ENCODE measurements at places on chromosomes 2 and 18.

- no peak for DNase-seq
Observed at GRCh38 chr18:71079606-71080005, 790.8 kb downstream of the SOCS6 start.

- DNase-seq, result peak; percentile 82
Observed at GRCh38 chr2:28665041-28665704, 86.5 kb upstream of the PPP1CB start.

DNA sequence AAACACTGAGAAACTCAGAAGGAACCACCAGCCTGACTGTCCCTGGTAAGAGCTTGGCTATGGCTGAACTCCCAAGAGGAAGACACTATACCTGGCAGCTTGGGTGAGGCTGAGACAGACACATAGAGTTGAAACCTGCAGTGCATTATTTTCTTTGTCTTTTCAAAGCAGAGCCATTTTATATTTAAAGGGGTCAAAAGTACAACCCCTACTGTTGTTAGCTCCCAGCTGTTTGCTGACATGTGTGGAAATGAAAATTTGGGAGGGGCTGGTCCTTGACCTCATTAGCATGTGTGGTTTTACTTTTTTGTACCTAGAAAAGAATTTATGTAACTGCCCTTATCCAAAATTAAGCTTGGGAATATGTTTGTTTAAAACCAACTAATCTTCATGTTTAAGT is 309.0 kb downstream of the RPRM start:
- no peak for DNase-seq

GRCh38 chr2:220226076-220226475 is 598.6 kb downstream of the SLC4A3 start:
- DNase-seq, result peak; percentile 6

- peak; percentile 82 for DNase-seq
Observed at GRCh38 chr2:220076734-220077133, 449.3 kb downstream of the SLC4A3 start.

DNA sequence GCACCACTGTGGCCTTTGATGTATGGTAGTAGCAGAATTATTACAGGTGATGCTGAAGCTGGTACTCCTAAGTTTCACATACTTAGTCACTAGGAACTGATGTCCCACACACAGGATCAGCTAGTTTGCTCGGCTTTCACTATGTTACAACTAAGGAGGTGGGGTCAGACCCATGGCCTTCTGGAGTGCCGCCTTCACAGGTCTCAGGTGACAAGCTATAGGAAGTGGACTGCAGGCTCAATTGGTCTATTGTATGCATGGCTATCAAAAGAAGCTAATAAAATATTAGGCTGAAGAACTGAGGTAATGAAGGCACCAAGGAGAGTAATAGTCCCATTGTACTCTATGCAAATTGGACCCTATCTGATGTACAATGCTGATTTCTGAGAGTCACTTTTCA is 170.6 kb downstream of the DLGAP1 start:
- no peak for DNase-seq

DNA sequence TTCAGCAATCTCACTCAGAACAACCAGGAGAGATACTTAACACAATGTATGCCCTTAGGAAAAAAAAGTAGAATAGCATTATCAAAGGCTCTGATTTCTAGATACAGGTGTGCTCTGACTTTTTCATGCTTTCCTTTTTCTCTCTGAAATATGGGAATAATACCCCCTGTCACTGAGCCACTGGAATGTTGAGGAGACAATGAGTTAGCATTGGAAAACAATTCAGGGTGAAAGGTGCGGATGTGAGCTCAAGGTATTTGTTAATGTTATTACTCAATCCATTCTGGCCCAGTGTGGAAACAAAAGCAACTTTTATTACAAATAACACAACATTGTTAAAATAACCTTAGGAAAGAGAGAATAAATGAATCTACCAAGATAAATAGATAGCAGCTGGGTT is 228.0 kb downstream of the IKZF2 start:
- no peak for DNase-seq

DNA sequence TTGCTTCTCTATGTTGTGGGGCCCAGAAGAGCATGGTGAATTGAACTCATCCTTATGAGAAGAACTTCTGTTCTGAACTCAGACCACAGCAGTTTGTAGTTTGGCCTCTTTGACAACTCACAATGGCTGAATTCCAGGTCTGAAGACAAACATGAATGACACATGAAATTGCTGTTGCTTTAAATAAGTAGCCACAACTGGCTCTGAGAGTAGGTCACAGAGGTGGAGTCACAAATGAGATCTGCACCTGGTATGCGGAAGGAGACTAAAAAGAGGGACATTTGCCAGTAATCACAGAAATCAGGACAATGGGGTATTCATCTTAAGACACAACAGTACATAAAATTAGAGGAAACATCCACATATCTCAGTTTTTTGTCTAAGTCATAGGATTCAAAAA is 290.3 kb upstream of the MMADHC start:
- DNase-seq, result peak; percentile 41

- DNase-seq, result no peak
Observed at GRCh38 chr18:31490387-31490786, 7.6 kb upstream of the DSG2 start.

- DNase-seq, result peak; percentile 45
Observed at GRCh38 chr2:176104316-176105077, 2.6 kb upstream of the HOXD11 start.

GRCh38 chr2:96145036-96145847 is at the start of gene DUSP2:
Gene DUSP2 (minus strand): TSS chr2:96145440. CDS start chr2:96145354, 86 bp downstream.
- DNase-seq, result peak; percentile 47

GRCh38 chr2:174333017-174333371 is 1.8 kb upstream of the SP9 start:
- no peak for DNase-seq

GRCh38 chr2:120945091-120945490 is 209.4 kb downstream of the GLI2 start:
- no peak for DNase-seq

DNA sequence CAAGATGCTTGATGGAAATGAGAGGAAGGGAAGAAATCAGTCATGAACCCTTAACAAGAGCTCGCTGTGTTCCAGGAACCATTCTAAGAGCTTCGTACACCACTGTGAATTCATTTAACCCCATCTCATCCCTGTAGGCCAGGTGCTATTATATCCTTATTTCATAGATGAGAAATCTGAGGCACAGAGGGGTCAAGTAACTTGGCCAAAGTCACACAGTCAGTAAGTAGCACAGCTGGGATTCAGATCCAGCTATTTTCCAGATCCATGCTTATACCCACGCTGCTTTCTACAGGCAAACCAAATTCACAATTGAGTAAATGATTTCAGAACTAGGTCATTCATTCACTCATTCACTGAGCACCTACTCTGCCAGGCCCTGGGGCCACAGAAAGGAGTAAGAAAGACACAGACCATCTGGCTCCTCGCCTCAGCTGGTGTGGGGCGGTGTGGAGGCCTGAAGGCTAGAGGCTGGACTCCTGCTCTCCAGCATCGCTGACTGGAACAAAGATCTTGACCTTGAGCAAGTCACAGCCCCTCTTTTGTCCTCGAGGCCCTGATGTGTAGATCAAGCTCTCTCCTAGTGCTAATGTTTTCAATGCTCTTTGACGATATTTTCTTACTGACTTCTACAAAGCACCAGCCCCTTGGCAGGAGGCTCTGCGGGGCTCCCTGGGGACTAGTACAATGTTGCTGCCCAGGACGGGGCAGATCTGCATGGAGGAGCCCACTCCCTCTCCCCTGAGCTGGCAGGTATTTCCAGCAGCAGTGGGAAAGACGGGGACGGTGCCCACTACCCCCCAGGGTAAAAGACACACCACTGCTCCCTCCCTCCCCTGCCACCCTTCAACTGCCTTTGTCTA is 26.5 kb downstream of the STEAP3 start:
- no peak for DNase-seq

DNA sequence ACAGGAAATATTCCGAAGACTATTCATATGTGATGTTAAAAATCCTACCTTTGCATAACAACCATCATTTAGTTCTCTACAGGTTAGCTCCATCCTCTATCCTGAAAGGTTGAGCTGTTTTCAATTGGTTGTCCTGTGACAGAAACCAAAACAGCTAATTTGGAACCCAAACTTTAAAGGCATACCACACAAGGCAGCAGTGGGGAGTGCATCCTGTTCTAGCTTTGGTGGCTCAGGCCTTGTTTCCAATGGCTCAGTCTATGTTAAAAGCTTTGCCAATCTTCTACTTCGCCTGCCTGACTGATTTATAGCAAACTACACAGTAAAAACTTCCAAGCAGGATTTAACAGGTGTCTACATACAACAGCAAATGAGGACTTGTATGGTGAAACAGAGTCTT is 3.2 kb downstream of the CD226 start:
- DNase-seq, result no peak

All from AG10803 (cell line).